ENCODE measurements at places on chromosomes 5 and 9.

GRCh38 chr5:67610186-67610912, 413.8 kb upstream of the CD180 start:
- DNase-seq: no peak

DNA sequence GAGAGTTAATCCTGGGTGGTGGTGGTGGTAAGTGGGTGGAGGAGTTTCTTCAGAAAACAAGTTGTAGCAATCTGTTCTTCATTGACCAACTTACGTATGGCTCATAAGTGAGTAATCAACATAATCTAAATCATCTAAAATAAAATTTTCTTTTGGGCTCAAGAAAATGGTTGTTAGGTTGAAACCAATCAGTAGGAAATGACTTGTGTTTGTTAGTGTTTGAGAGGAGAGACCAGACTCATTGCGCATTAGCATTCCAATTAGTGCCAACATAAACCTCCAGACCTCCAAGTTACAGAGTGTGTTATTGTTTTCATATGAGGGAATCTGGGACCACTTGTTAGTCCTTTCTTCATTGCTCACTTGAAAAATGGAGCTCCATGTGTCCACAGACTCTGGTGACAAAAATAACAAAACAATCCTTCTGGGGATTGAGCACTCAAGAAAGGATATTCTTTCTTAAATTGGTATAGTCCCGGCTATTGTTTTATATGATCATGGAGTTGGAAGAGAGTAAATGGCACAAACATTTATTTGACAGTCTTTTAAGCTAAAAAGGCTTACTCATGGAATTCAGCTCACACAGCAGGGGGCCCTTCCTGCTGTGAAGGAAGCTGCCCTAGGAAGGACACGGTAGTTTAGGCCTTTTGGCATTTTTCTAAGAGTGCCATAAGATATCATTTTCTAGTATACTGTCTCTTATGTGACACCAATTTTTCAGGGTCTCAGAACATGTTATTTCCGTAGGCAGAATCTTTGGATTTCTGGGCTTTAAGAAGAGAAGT, 441.1 kb downstream of the EBF1 start:
- DNase-seq: peak; percentile 88

GRCh38 chr9:134225186-134225585, 60.8 kb upstream of the RNU6ATAC start:
- DNase-seq: no peak

DNA sequence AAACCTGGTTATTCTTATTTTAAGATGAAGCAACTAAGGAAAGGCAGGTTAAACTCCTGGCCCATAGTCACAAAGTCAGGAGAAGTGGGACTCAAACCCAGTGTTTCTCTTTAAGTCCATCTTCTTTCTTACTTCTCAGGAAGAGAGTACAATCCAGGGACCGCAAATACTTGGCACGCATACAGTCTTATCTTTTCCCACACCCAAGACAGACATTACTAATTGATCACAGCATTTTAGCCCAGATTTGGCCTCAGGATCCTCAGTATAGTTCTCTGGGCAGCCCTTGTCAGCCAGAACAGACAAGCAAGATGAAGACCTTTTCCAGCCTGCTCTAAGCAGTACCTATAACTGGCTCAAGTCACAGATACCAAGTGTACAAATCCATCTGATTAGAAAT, 125.5 kb upstream of the RAI14 start:
- peak; percentile 60 for DNase-seq

GRCh38 chr9:32665101-32665500, 29.6 kb upstream of the TAF1L start:
- no peak for DNase-seq

- DNase-seq: no peak
Measured at GRCh38 chr5:115440782-115441451, 103.7 kb downstream of the FEM1C start.

GRCh38 chr9:5612185-5612530, 16.7 kb upstream of the RIC1 start:
- DNase-seq: no peak

GRCh38 chr5:102924963-102925362, 169.9 kb downstream of the PAM start:
- no peak for DNase-seq

- peak; percentile 75 for DNase-seq
Measured at GRCh38 chr5:153903321-153903720, 135.4 kb downstream of the FAM114A2 start.

GRCh38 chr5:173663352-173664153, 47.1 kb upstream of the BOD1 start:
- no peak for DNase-seq

DNA sequence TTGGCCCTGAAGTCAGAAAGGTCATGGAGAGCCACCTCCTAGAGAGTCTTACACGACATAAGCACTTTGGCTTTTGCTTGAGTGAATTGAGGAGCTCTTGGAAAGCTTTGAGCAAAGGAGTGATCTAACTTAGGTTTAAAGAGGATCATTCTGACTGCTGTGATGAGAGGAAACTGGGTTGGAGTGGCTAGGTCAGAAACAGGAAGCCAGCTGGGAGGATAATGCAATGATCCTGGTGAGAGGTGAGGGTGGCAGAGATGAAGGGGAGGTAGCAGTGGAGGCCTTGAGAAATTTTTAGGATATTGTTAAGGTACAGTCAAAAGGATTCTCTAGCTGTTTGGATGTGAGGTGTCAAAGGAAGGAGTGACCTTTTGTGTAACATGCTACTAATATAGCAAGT, 32.2 kb upstream of the ROPN1L start:
- no peak for DNase-seq

- DNase-seq: peak; percentile 86
Measured at GRCh38 chr9:78595200-78595945, 298.4 kb downstream of the PSAT1 start.

DNA sequence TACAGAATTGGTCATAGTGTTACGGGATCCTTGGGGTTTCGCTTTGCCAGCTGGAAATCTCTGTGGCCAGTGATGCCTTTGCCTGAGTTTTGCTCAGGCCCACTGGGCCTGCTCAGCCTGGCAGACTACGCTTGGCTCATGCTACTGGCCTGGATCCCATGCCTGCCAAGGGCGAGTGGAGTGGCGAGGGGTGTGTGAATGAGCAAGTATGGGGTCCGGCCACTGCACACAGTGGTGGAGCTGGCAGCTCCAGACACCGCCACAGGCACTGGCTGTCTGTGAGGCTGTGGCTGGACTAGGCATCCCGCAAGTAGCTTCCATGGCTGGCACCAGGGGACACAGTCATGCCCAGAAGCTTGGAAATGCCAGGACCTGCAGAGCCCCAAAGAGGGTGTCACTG, 240.3 kb downstream of the ARRDC3 start:
- DNase-seq: no peak

DNA sequence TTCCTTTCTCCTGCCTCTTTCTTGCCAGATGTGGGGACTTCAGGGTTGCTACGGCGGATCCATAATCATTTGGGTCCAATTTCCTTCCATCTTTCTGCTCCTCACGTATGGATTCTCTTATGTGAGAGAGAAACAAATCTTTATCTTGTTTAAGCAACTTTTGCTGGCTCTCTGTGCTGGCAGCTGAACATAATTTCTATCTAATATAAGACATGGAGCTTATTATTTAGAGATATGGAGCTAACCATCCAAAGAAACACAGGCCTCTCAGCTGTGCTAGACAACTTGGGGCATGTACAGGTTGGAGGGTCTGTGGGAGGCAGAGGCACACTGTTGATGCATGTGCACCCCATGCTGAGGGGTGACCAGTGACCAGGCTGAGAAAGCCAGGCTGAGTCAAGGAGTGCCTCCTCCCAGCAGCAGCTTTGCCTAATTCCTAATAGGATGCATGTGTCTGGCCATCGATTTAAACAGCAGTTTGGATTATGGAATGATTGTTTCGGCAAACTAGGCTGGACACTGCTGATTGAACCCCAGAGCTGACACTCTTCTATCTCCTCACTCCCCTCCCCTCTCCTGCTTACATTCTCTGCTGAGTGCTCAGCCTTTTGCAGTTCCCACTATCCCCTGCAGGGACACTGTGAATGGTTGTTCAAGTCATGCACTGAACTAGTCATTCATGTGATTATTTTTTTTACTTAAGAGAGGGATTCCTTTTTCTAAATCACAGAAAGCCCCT, 195.8 kb downstream of the ERCC6L2 start:
- DNase-seq: peak; percentile 49

GRCh38 chr5:147481376-147481775, 28.5 kb downstream of the DPYSL3 start:
- peak; percentile 89 for DNase-seq

GRCh38 chr9:29209748-29210291, 1636.5 kb upstream of the C9orf72 start:
- no peak for DNase-seq

DNA sequence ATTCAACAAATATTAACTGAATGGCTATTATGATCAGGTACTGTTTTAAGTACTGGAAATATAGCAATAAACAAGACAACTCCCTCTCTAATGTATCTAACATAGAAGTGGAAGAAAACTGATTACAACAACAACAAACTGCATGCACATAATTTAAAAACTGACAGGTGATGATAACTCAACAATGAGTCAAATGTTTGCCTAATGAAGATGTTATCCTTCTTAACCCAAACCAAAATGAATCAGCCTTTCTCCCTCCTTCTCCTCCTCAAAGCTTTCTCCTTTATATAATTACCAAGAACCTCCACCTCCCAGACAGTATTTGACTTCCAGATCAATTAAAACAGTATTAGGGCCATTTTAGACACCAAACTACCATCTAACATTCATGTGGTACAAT, 49.3 kb downstream of the RICTOR start:
- no peak for DNase-seq

- no peak for DNase-seq
Measured at GRCh38 chr5:88085462-88085861, 183.2 kb downstream of the TMEM161B start.

DNA sequence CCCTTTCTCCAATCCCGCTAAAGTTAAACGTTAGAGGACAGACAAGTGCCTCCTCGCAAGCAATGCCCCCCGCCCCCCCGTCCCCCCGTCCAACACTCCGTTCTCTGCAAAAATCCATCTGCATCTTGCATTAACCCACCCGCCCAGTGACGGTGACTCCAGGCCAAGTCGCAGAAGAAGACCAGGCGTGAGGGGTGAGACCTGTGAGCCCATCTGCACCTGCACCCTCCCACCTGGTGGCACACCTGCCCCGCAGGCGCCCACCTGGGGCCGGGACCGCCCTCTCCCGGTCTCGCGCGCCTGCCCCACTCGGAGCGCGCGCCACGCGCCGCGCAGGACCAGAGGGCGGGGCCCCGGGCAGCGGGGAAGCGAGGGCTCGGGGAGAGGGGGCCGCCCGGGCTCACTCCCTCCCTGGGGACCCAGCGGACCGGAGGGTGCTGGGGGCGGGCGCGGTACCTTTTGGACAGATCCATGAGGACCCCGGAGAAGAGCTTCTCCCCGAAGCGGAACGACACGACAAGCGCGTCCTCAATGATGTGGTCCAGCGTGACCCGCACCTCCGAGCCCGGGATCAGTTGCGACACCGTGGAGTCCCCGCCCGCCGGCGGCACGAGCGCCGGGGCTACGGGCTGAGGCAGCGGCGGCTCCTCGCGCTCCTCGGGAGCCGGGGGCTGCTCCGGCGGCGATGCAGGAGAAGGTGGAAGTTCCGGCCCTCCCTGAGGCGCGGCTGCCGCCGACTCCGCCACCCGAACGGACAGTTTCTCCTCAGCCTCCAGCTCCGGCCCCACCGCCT, 705 bp downstream of the PWWP2A start:
- peak; percentile 11 for DNase-seq

DNA sequence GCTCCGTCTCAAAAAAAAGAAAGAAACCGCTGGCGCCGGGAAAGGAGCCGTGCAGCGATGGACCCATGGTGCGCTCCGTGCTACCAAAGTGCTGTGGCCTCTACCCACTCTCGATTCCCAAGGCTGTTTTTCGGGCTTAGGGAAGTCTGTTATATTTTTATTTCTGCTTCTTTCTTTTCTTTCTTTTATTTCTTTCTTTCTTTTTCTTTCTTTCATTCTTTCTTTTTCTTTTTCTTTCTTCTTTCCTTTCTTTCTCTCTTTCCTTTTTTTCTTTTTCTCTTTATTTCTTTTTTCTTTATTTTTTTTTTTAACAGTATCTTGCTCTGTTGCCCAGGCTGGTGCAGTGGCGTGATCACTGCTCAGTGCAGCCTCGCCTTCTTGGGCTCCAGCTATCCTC, 87.5 kb downstream of the ANXA2R start:
- peak; percentile 34 for DNase-seq

- no peak for DNase-seq
Measured at GRCh38 chr5:143653256-143653655, 158.7 kb upstream of the HMHB1 start.

DNA sequence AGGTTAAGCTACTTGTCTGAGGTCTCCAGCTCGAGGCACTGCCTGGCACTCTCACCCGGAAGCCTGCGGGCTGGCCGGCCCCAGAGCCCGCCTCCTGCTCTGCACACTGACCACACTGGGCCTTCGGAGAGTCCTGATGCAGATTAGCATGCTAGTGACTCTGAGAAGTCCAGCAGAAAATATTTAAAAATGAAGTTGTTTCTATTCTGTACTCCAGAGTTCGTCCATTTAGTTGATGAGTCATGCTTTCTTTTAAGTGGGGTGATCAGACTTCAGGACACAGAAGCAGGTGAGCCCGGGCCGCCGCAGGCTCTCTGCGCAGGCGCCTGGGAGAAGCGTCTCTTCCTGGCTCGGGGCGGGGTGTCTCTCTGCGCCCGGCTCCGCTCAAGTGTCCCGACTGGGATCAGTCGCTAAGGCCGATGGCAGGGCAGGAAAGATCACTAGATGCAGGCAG, 32.5 kb downstream of the FAM240B start:
- DNase-seq: no peak

DNA sequence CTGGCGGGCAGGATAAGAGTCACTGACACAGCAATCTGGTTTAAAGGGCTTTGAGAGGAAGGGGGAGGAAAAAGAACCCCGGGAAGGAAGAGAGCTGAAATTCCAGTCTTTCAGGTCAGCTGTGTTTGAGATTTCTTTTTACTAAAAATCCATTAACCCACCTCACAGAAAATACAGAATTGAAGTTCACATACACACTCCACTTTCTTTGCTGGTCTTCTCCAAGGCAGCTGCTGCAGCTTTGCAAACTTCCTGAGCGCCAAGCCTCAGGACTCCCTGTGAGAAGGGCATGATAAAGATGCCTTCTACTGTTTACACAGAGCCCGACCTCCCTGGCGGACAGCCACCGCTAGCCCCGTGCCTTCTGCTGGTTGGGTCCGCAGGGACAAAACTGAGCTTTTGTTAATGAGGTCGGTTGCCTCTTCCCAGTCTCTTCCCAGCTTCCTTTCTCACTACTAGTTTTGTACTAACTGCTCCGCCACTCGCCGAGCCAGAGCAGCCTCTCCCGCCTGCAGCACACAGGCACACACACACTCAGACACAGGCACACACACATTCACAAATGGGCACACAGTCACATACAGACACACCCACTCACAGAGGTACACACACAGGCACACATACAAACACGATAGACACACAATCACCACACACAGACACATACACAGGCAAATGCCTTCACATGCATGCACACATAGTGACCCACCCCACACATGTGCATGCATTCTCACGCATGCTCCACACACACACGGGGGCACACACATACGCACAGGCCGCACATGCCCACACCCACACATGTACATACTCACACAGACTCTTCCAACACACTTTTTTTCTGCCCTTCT, at the start of gene FREM1:
FREM1 (minus strand) TSS at position 468 of the 845 bp plus-strand sequence. CDS start 41,451 bp downstream, outside the sequence.
- DNase-seq: peak; percentile 60

DNA sequence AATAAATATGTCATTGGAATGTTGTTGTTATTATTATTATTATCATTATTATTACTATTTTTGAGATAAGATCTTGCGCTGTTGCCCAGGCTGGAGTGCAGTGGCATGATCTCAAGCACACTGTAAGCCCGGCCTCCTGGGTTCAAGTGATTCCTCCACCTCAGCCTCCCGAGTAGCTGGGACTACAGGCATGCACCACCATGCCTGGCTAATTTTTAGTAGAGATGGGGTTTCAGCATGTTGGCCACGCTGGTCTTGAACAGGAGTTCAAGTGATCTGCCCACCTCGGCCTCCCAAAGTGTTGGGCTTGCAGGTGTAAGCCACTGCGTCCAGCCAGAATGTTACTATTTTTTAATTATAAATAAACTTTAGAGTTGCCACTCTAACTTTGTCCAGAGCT, 14.4 kb downstream of the ZNF462 start:
- no peak for DNase-seq
